ENCODE measurements at places on chromosomes 5 and 9.

GRCh38 chr5:173542159-173542558, 74.3 kb downstream of the BOD1 start:
- no peak for DNase-seq

GRCh38 chr5:164207646-164208045, 702.2 kb downstream of the MAT2B start:
- DNase-seq: no peak

DNA sequence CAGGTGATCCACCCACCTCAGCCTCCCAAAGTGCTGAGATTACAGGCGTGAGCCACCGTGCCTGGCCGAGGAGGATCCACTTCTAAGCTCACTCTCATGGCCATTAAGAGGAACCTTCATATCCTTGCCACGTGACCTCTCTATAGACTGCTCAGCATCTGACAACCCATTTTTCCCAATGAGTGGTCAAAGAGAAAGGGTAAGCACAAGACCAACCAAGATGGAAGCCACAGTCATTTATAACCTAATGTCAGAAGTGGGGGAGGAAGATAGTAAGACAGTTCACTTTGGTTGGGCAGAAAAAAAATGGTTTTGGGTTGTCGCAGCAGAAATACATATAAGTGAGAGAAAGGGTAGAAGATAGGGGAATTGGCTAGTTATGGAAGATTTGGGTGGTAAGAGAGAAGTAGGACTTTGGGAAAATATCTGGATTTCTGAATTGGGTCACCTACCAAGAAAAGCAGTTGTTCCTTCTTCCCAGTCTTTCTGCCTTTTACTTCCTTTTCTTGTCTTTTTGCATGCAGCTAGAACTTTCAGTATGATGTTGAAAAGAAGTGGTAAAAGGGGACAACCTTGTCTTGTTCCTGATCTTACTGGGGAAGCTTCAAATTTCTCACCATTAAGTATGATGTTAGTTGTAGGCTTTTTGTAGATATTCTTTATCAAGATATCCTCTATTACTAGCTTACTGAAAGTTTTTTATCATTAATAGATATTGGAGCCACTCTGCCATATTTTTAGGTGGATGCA, 15.6 kb downstream of the SNX2 start:
- DNase-seq: no peak

- no peak for DNase-seq
Observed at GRCh38 chr5:151288180-151288579, 15.4 kb downstream of the SLC36A3 start.

- no peak for DNase-seq
Observed at GRCh38 chr9:121399883-121400607, 30.0 kb upstream of the STOM start.

DNA sequence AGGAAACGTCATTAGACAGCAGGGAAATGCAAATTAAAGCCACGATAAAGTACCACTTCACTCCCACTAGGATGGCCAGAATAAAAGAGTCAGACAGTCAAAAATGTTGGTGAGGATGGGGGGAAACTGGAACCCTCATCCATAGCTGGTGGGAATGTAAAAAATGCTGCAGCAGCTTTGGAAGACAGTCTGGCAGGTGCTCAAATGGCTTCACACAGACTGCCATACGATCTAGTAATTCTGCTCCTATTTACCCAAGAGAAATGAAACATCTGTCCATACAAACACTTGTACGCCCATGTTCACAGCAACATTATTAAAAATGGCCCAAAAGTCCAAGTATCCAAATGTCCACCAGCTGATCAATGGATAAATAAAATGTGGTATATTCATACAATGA, 158.9 kb upstream of the PHYKPL start:
- no peak for DNase-seq

DNA sequence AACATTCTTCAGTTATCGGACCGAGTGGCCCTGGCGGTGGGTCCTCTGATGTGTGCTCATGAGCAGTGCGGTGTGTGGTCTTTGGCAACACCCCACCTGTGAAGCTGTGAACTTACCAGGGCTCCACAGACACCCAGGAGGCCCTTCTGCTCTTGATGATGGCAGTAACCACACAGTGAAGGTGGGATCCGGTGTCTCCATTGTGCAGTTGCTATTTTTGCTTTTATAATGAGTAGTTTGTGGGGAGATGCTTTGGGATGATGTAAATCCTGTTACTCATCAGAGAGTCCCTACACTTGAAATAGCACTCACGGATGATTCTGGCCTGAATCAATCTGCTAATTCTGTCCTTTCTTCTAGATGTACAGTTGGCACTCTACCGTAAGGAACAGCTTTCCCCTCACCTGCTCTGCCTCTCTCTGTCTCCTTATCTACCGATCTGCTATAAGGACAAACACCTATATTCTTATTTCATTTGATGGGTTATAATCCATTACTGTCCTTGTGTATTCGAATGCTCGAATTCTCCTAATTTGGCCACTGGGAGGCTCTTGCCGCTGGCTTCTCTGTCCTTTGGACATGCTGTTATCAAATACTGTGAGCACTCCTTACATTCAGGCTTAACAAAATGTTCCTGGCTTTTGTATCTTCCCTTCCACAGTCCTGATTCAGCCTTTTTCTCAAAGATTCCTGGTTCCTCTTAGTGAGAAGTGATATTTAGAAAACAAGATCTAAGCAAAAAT, 20.2 kb downstream of the ATPSCKMT start:
- no peak for DNase-seq

DNA sequence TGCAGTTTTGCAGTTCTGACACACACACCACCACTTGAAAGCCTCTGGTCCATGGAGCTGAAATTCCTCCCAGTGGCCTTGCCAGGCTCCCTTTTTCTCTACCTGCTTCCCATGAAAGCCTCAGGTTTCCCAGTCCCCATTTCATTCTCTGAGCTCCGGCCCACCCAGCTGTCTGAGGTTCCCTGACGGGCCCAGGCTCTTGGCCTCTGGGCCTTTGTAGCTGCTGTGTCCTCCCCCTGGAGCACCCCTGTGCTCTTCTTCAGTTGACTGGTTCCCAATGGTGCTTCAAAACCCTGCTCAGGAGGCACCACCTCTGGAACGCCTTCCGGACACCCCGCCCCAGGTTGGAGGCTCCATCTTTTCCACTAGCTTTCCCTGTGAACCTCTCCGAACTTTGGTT, 155.9 kb upstream of the SHB start:
- DNase-seq: no peak

DNA sequence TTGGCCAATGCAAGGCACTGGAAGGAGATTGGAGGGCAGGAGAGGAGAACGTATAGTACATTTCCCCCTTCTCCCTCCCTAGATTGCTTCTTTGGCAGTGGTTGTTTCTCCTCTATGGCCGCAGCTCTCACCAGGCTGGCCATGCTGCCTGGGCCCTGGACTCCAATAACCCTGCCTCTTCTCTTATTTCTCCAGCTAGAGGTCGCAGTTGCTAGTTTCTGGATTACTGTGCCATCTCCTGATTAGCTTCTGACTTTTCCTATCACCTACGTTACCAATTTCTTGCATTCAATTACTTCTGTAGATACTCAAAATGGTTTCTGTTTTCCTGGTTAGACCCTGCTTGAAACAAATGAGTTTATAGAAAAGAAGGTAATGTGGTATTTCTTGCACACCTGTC, 2.4 kb upstream of the MACIR start:
- DNase-seq: no peak

- no peak for DNase-seq
Observed at GRCh38 chr9:126487856-126488255, 125.9 kb upstream of the LMX1B start.

DNA sequence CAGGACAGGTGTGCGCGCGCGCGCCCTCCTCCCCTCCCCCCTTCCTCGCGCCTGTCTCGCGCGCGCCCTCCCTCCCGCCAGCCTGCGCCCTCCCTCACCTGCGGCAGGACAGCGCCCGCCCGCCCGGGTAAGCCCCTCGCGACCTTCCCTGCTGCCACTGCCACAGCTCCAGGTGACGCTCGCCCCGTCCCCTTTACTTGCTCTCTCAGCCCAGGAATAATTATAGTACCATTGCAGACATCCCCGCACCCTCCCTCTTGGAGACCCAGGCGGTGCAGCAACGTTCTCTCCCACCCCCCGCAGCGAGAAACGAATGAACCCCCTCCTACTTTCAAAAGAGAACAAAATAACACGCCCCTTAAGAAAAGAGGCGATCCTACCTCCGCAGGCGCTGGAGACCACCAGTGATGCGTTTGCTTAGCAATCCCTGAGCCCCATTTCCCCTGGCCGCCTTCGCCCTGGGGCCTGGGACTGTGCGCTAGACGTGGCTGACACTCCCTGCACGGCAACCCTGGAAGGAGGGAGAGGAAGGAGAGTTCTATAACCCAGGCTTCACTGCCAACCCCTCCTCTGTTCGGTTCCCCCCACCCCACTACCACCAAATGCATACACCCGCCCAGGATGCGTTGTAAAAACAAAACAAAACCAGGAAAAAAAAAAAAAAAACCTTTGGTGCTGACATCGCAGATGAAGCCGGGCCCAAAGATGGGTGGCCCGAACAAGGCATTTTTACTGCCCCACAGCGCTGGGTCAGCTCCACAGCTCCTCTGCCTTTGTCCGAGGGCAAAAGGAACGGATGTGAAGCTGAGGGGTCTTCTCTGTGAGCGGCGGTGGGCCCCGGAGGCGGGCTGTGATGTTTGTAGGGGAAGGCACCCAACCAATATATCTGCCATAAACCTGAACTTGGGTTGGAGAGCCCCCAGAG, 5.6 kb upstream of the PURA start:
- no peak for DNase-seq

DNA sequence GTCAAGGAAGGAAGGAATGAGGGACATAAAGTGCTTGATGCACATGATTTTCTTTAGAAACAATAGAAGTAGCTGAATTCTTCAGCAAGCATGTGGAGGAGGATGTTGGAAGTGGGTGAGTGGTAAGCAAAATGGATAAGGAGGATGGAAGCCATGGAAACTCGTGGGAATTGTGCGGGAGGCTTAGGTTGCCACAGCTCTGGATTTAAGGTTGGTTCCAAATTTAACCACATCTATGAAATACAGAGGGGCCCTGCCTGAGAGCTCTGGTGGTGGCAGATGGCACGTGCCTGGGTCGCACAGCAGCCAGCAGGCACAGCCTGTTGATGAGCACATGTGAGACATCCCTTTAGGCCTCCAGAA, 284.7 kb downstream of the SMARCA2 start:
- DNase-seq: no peak

DNA sequence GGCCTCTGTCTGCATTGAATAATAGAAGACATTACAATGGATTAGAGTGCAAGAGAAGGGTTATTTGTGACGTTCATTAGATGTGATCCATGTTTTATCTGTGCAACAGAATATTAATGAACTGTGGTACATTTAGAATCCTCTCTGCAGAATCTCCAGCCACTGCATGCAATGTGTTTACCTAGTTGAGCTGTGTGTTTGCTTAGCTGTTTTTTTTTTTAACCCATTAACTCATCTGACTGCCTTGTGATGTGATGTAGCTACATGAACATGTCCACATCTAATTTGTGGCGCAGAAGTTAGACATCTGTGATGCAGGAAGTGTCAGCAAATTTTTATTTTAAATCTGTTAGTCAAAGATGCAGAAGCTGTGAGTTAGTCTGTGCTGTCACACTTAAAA, 236.9 kb downstream of the CD180 start:
- no peak for DNase-seq

DNA sequence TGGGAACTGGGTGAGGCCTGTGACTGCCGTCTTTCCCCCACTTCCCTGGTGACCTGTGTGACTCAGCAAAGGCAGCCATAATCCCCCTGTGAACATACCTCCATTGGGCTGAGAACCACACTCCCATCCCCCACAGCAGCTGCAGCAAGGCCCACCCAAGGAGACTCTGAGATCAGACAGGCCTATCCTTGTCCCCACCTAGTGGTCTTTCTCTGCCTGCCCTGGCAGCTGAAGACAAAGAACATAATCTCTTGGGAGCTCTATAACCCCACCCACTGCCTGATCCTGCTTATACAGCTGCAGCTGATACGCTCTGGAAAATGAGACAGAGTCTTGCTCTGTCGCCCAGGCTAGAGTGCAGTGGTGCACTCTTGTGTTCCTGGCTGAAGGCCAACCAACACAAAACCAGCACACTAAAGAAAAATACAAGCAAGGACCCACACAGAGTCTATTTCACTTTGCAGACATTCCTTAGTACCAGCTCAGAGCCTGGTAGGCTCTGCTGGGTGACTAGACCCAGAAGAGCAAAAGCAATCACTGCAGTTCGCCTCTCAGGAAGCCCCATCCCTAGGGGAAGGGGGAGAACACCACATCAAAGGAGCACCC, 106.7 kb downstream of the MCTP1 start:
- no peak for DNase-seq

DNA sequence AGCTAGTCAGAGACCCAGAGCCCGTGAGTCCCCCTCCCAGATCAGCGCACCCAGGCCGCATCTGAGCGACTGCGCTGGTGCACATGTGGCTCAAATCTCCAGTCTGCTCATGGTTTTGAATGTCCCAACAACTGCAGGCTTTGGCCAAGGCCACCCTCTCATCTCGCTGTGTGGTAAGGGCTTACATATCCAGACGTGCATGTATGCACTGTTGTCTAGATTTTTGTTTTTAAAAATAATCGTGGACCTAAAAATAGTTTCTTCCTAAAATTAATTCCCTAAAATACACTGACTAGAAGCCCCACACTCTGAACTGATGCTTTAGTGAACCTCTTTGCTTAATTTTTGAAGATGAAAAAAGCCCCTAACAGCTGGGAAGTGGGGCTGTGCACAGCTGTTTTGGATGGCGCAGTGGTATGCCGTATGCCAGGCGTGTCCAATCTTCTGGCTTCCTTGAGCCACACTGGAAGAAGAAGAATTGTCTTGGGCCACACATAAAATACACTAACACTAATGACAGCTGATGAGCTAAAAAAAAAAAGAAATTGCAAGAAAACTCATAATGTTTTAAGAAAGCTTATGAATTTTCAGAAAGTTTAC, 143.0 kb upstream of the LHFPL2 start:
- no peak for DNase-seq

- no peak for DNase-seq
Observed at GRCh38 chr5:126837906-126838539, 61.1 kb downstream of the LMNB1 start.

DNA sequence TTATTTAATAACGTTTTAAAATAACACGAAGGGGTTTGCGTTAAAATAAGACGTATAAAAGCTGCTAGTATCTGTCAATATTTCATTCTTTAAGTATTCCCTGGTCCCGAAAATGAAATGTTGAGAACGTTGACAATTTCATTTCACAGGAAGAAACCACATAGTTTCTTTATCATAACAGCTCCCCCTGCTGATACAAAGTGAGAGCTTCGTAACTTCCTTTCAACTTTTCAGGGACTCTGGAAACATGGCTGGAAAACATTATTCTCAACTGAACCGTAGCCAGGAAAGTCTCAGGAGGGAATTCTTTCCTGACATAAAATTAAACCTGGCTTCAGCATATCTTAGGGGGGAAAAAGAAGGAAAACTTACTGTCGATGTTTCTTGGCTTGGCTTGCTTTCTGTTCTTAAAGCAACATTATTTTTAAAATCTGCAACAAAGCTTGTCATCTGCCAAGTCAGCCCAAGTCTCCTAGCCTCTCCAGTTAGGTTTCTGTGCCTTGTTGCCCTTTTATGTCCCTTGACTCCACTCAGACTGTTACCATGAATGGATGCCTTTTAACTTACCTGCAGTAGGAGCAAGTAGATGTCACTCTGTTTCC, 122.9 kb upstream of the DAB2 start:
- no peak for DNase-seq

Data from activated CD8-positive, alpha-beta memory T cell treated with anti-CD3 and anti-CD28 coated beads for 4 hours (primary cell).